ENCODE measurements at places on chromosomes 4 and X. TPM values are rescaled to one million over a fixed set of nuclear protein-coding genes. Genes with fewer than 3 reads are reported as not detected.

Gene PFKFB1
- 0.20 TPM for total RNA-seq

Gene ALAS2
- not detected for total RNA-seq

Gene RASSF6
- under 0.01 TPM for total RNA-seq

Gene MEPE
- total RNA-seq: not detected

Gene RHOXF1
- not detected for total RNA-seq

Gene TMSB15B
- total RNA-seq: 7.8 TPM

Gene SERPINA7
- not detected for total RNA-seq

Gene RNF212
- not detected for total RNA-seq
